ENCODE measurements at places on chromosomes 11 and 22. TPM values are rescaled to one million over a fixed set of nuclear protein-coding genes. Genes with fewer than 3 reads are reported as not detected.

GRCh38 chr22:33747029-33747428 lies 173.2 kb downstream of the LARGE1 start:
- DNase-seq: no peak

- DNase-seq: no peak
Observed at GRCh38 chr11:120197251-120197891, 13.5 kb upstream of the OAF start.

CLDN5 gene
- total RNA-seq: not detected

RASD2 gene
- not detected for total RNA-seq

FEN1 gene
- 19.8 TPM for total RNA-seq
